ENCODE measurements at places on chromosomes 7 and 10.

DNA sequence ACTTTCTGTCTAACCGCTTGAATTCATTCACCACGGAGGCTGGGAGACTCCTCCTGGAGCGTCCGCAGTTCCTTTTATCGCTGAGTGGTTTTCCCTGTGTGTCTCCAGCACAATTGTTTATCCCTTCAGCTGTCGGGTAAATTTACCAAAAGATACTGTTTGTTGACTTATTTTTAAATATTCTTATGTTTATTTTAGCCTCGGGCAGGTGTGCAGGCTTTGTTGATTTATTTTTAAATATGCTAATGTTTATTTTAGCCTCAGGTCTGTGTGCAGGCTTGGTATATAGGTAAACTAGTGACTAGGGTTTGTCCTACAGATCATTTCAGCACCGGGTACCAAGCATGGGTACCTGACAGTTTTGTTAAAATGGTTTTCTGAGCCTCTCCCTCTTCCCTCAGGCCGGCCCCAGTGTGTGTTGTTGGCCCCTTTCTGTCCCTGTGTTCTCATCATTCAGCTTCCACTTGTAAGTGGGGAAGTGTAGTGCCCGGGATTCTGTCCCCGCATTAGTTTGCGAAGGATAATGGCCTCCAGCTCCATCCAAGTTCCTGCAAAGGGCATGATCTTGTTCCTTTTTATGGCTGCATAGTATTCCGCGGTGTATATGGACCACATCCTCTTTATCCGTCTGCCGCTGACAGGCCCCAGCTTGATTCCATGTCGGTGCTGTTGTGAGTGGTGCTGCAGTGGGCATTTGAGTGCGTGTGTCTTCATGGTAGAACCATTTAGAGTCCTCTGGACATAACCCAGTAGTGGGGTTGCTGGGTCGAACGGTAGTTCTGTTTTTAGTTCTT, 5.3 kb downstream of the GET4 start:
- DNase-seq: no peak
- no peaks in the 10 kb centered on the region for H3K27me3 ChIP-seq
- no peak overlapping the region for H3K27ac ChIP-seq
- peaks cover 4% of the 10 kb centered on the region for H3K36me3 ChIP-seq
- H3K4me3 ChIP-seq: no peak overlapping the region

- H3K36me3 ChIP-seq: no peaks in the 10 kb centered on the region
- DNase-seq: no peak
- H3K4me3 ChIP-seq: no peak overlapping the region
- H3K4me1 ChIP-seq: no peaks in the 10 kb centered on the region
- no peaks in the 10 kb centered on the region for H3K27me3 ChIP-seq
Observed at GRCh38 chr10:106559442-106559841, 605.1 kb downstream of the SORCS1 start.

- peaks cover 2% of the 10 kb centered on the region for H3K4me1 ChIP-seq
- H3K36me3 ChIP-seq: no peaks in the 10 kb centered on the region
- DNase-seq: no peak
- no peaks in the 10 kb centered on the region for H3K27me3 ChIP-seq
- no peak overlapping the region for H3K27ac ChIP-seq
Observed at GRCh38 chr10:79324032-79324695, 23.1 kb upstream of the PPIF start.

DNA sequence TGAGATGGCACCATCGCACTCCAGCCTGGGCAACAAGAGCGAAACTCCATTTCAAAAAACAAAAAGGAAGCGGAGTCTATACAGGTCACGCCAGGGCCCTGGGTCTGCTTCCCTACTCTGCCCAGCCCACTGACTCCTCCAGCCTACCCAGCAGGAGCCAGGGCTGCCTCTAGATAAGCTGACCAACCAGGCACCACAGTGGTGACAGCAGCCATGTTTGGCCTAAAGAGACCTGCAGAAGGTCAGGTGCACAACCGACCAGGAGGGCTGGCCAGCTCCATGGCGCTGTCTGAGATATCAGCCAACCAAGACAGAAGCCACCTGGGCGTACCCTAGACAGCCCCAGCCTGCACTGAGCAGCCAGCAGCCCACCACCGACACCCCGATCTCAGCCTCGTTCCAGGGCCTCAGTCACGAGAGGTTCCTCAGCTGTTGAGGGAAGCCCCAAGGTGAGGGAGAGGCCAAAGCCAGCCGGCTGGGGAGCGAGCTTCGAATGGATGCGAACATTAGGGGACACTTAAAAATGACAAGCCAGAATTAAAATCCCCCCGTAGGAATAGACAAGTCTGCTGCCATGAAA, 24.4 kb upstream of the PWWP2B start:
- no peaks in the 10 kb centered on the region for H3K27me3 ChIP-seq
- no peak overlapping the region for H3K27ac ChIP-seq
- no peak overlapping the region for H3K4me3 ChIP-seq

GRCh38 chr7:29284696-29285443, 90.3 kb downstream of the CHN2 start:
- no peak overlapping the region for H3K27ac ChIP-seq
- no peak overlapping the region for H3K4me3 ChIP-seq
- no peaks in the 10 kb centered on the region for H3K27me3 ChIP-seq
